ENCODE measurements at places on chromosomes 1 and 21. TPM values are rescaled to one million over a fixed set of nuclear protein-coding genes. Genes with fewer than 3 reads are reported as not detected.
A peak's percentile ranks its signal among the peaks of the same experiment; 100 is the strongest.

- H3K36me3 ChIP-seq = no peaks in the 10 kb centered on the region
- H3K4me1 ChIP-seq = peaks cover 6% of the 10 kb centered on the region
- H3K27me3 ChIP-seq = no peaks in the 10 kb centered on the region
- no peak overlapping the region for H3K27ac ChIP-seq
Observed at GRCh38 chr1:230823426-230823825, 44.9 kb downstream of the C1orf198 start.

- no peaks in the 10 kb centered on the region for H3K4me1 ChIP-seq
- H3K4me3 ChIP-seq = no peak overlapping the region
- H3K27ac ChIP-seq = no peak overlapping the region
- H3K36me3 ChIP-seq = no peaks in the 10 kb centered on the region
- no peak for DNase-seq
Observed at GRCh38 chr1:33667386-33668282, 195.2 kb downstream of the ZSCAN20 start.

GRCh38 chr1:9701665-9702064 lies 50.1 kb downstream of the PIK3CD start:
- H3K4me1 ChIP-seq = no peaks in the 10 kb centered on the region
- no peaks in the 10 kb centered on the region for H3K27me3 ChIP-seq
- H3K36me3 ChIP-seq = no peaks in the 10 kb centered on the region
- DNase-seq = no peak
- no peak overlapping the region for H3K4me3 ChIP-seq

DNA sequence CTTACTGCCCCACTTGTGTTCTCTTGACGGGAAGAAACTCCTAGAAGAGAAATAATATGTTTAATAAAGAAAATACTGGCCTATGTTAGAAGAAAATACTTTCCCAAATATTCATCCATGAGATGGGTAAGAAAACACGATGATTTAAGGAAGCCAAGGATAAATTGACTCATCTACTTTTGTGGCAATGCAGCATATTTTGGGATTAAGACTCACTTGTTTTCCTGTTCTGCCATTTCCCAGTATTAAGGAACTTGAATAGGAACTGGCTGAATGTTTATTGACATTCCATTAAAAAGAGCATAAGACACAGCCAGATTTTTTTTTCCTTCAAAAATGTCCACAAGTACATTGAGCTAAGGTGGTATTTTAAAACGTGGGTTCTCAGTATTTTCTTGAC lies 10.9 kb upstream of the ADAMTS5 start:
- H3K4me1 ChIP-seq = no peaks in the 10 kb centered on the region
- no peak overlapping the region for H3K27ac ChIP-seq
- DNase-seq = no peak
- H3K4me3 ChIP-seq = no peak overlapping the region

DNA sequence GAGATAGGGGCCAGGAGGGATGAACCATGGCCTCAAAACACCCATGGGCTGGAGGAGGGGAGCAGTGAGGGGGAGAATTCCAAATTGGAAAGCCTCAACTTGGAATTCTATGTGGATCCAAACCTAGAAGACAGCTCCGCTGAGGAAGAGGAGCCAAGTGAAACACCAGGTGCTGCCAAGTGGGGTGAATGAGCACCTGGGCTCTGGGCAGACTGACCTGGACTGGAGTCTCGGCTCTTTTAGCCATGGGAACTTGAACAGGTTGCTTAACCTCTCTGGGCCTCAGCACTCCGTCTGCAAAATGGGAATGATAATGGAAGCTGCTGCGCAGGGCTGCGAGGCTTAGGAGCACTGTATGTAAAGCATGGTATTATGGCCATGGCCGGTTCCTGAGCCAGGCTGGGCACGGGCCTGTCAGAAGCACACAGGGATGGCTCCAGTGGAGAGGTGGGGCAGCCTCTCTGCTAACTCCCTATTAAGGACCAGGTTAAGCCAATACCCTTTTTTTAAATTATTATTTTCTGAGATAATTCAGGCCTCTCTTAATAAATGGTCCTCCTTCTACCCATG lies 81.5 kb downstream of the SYT2 start:
- no peaks in the 10 kb centered on the region for H3K36me3 ChIP-seq
- no peak for DNase-seq
- H3K27me3 ChIP-seq = peaks cover 4% of the 10 kb centered on the region
- H3K27ac ChIP-seq = no peak overlapping the region
- H3K4me3 ChIP-seq = no peak overlapping the region

GRCh38 chr1:36988741-36989193 lies 45.5 kb downstream of the GRIK3 start:
- no peak overlapping the region for H3K27ac ChIP-seq
- H3K4me1 ChIP-seq = no peaks in the 10 kb centered on the region
- no peaks in the 10 kb centered on the region for H3K27me3 ChIP-seq
- no peak overlapping the region for H3K4me3 ChIP-seq

DNA sequence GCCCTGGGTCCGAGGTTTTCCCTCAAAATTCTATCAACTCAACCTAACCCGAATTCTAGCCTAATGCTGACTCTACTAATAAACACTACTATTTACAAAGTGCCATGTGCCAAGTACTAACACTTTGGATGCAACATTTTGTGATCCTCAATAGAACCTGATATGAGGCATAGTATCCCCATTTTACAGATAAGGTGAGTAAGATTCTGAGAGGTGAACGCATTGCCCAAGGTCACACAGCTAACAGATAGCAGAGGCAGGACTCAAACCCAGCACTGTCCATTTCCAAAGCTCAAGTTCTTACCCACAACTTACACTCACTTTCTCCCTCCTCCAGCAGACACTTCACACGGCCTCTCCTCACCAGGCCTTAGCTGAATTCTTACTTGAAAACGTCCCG lies 46.0 kb upstream of the LAPTM5 start:
- no peak overlapping the region for H3K4me3 ChIP-seq
- peaks cover 4% of the 10 kb centered on the region for H3K4me1 ChIP-seq
- no peak overlapping the region for H3K27ac ChIP-seq

- no peaks in the 10 kb centered on the region for H3K27me3 ChIP-seq
- H3K36me3 ChIP-seq = no peaks in the 10 kb centered on the region
- no peaks in the 10 kb centered on the region for H3K4me1 ChIP-seq
- H3K4me3 ChIP-seq = no peak overlapping the region
Observed at GRCh38 chr21:43634618-43635017, 24.7 kb downstream of the HSF2BP start.

DNA sequence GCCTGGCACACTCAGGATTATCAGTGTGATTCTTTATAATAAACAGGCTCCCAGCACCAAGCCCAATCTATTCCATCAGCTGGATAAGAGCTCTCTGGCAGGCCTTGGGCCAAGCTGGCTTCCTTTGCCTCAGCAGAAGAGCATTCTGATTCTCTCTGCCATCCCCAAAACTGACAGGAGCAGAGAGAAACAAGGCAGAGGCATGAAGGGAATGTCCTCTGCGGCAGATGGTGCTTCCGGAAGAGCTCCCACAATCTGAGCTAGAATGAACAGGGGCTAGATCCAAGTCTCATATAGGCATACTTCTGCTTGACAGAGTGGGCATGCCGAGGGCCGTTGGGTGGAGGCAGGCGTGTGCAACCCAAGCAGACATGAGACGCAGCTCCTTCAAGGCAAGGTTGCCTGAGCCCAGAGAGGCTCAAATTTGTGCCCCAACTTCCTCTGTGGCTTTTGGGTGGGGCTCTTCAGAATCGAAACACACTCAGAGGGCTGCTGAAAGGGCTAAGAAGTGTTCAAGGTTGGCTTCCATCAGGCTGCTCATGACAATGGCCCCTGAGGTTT lies 4.0 kb downstream of the CAPN2 start:
- no peak overlapping the region for H3K4me3 ChIP-seq
- peaks cover 12% of the 10 kb centered on the region for H3K4me1 ChIP-seq
- H3K36me3 ChIP-seq = no peaks in the 10 kb centered on the region
- no peak for DNase-seq
- H3K27ac ChIP-seq = no peak overlapping the region

DNA sequence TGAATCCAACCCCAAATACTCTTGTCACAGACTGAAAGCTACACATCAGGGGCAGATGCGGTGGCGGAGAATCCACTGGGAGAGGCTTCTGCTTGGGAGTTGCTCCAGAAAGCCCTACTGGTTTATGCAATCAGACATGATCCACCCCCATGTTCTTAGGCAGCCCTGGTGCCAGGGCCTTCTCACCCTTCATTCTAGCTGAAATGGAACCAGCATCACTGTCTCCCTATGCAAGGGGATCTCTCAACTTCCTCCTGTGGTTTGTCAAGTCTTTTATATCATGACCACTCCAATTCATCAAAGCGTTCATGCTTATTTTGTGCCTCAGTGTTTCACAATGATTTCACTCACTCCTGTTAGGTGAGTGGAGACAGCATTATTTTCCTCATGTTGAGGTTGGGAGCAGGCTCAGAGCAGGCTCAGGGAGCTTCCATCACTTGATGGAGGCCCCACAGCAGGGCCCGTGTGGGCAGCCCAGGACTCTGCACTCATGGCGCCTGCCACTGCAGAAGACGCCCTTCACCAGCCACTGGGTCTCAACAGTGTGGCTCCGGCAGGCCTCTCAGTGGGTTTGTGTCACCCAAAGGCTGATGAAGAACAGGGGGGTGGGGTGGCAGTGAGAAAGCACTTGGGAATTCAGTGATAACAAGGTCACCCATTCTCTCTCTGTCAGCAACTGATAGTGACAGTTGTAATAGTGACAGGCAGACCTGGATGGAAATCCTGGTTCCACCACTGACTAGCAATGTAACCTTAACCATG lies 67.1 kb downstream of the CD58 start:
- H3K27me3 ChIP-seq = no peaks in the 10 kb centered on the region
- peaks cover 1% of the 10 kb centered on the region for H3K4me1 ChIP-seq
- no peak overlapping the region for H3K4me3 ChIP-seq
- H3K36me3 ChIP-seq = no peaks in the 10 kb centered on the region
- peak overlapping the region; percentile 76 for H3K27ac ChIP-seq
- DNase-seq = peak; percentile 74

DNA sequence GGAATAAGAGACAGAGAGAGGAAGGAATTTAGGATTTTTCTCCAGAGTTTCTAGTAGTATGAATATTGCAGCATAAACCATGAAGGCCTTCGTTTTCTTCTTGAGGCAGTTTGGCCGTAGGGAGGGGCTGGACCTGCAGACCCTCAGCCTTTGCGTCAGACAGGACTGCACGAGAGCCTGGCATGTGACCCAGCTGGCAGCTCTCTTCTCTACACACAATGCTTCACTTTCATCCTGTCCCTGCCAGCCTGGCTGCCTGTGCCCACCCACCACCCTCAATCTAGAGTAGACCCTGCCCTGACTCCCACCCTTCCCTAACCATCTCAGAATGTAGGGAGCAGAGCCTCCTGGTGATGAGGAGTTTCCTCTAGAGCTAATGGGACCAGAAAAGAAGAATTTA lies 1.6 kb downstream of the CA14 start:
- H3K27ac ChIP-seq = no peak overlapping the region
- no peaks in the 10 kb centered on the region for H3K36me3 ChIP-seq
- DNase-seq = no peak
- no peaks in the 10 kb centered on the region for H3K27me3 ChIP-seq
- peaks cover 13% of the 10 kb centered on the region for H3K4me1 ChIP-seq

GRCh38 chr21:46226146-46226545 lies 2.4 kb downstream of the LSS start:
- H3K4me1 ChIP-seq = peaks cover 7% of the 10 kb centered on the region
- no peaks in the 10 kb centered on the region for H3K36me3 ChIP-seq
- no peaks in the 10 kb centered on the region for H3K27me3 ChIP-seq
- H3K4me3 ChIP-seq = no peak overlapping the region
- DNase-seq = no peak

DNA sequence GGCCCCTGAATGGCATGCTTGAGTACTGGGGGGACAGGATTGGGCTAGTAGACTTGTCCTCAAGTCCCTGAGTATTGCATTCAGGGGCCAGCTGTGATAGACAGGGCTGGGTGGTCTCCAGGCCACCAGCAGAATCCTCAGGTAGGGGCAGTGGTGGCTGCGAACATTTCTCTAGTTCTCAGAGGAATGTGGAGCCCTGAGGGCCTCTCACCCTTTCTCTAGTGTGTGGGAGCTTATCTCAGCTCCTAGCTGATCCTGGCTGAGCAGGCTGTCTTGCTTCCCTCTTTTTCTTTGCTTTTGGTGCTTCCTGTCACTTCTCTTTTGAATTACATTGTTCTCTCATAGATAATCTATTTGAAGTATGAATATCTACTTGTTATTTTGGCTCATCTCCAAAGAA lies 30.0 kb upstream of the PM20D1 start:
- H3K27ac ChIP-seq = no peak overlapping the region
- DNase-seq = no peak
- no peak overlapping the region for H3K4me3 ChIP-seq
- no peaks in the 10 kb centered on the region for H3K27me3 ChIP-seq
- H3K4me1 ChIP-seq = no peaks in the 10 kb centered on the region

Gene VWA5B1
- total RNA-seq = not detected

Gene TRMT1L
- total RNA-seq = 14.6 TPM

Gene ERRFI1
- 60.7 TPM for total RNA-seq

Gene CA6
- not detected for total RNA-seq

Gene VANGL2
- 1.4 TPM for total RNA-seq

Gene RXFP4
- not detected for total RNA-seq

Gene KRTAP19-3
- total RNA-seq = not detected

Gene FCGR2B
- 7.9 TPM for total RNA-seq

Data from liver (tissue), 10 donors.